ENCODE measurements at places on chromosomes 6 and 20.

GRCh38 chr20:54103067-54103761 is 32.8 kb upstream of the BCAS1 start:
- DNase-seq, result peak; percentile 59

- no peak for DNase-seq
These were observed 127.9 kb downstream of the FARS2 start for GRCh38 chr6:5389086-5389745.

GRCh38 chr6:110181131-110182030 is 1.2 kb downstream of the CDC40 start:
- no peak for DNase-seq

GRCh38 chr6:78835817-78836216 is 31.5 kb upstream of the IRAK1BP1 start:
- no peak for DNase-seq

- DNase-seq, result no peak
These were observed 127.4 kb upstream of the HCRTR2 start for GRCh38 chr6:55046869-55047422.

- DNase-seq, result no peak
These were observed 208.1 kb downstream of the UST start for GRCh38 chr6:148954934-148955333.

GRCh38 chr20:23782366-23782983 is 31.7 kb upstream of the CST1 start:
- DNase-seq, result no peak

DNA sequence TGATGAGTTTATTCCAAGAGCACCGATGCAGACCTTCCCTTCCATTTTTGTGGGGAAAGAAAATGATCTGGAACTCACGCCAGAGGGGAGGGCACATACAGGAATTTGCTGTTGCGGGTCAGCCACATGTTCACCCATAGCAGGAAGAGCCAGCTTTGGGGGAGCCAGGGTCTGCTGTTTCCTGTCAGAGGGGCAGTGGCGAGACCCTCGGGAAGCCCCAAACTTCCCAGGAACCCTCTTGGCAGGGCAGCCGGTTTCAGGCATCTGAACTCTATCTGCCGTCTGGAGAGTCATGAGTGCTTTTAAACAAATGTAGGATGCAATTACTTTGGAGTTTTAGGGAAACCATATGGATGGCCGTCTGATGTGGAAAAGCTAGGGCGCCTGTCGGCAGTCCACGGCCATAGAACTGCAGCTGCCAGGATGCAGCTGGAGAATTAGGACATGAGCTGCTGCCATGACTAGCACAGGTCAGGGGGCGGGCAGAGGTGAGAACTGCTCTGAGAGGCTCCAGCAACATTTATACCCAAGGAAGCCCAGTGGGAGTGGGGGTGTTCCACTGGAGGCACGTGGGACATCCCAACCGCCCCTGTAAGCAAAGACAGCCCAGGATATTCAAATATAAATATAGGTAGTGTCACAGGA is 14.8 kb upstream of the SERPINB9 start:
- no peak for DNase-seq

DNA sequence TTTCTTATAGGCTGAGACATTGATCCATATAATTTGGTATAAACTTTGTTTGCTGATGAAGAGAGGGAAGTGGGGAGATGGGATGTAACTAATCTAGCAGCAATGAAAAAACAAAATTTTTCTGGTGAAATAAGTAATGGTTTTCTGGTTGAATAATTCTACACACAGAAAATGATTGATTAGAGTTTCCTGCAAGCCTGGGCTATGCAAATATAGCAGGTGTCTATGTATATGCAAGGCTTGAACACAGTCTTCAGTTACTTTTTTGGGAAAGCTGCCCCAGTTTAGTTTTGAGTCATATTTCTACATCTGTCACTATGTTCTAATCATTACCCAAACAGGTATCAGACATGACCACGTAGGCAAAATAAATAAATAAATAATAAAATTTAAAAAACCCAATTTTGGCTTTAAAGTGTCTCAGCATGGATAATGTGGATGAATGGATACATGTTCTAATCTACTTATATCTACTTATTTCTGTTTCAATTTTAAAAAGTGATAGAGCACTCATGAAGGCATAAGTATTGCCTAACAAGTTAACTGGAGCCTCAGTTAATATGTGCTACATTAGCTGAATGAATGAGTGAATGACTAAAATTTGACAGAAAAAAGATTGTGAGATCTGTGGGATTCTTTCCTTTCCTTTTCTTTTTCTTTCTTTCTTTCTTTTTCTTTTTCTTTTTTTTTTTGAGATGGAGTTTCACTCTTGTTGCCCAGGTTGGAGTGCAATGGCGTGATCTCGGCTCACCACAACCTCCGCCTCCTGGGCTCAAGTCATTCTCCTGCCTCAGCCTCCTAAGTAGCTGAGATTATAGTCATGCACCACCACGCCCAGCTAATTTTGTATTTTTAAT is 37.2 kb upstream of the TFB1M start:
- DNase-seq, result no peak

DNA sequence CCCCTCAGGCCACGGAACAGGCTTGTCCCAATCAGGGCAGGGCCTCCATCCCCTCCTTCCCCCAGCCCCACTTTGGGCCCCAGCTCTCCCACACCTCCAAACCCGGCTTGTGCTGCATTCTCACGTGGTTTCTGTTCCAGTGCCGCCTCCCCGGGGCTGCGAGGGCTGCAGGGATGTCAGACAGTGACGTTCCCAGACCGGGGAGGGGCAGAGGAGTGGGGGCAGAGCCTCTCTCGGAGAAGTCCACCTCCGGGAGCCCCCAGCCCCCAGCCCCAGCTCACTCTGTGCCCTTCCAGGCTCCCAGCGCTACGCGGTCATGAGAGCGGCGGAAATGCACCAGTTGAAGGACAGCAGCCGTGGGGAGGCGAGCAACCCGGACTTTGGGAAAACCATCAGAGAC is 18.5 kb downstream of the SLCO4A1 start:
- no peak for DNase-seq

DNA sequence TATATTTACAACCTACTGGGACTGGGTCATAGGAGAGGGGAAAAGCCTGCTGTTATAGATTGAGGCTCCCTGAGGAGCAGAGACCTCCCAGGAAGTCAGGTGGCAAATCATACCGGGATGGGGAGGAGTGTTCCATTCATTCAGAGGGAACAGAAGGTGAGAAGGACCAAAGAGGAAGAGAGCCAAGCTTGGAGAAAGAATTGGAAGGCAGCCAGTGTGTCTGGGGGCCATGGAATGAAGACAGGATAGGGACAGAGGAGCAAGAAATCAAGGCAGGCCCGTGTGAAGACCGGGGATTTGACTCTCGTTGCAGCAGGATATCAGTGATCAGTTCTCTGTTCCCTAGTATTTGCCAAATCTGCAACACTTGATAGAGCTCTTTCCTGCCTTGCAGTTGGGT is 5.7 kb upstream of the ZNF217 start:
- no peak for DNase-seq
